Melanocyte of skin (primary cell): ENCODE measurements at places on chromosomes 5 and 9. TPM values are rescaled to one million over a fixed set of nuclear protein-coding genes. Genes with fewer than 3 reads are reported as not detected.

Gene OLFM1
- 14.9 and 22.7 TPM in 2 replicates for total RNA-seq

Gene PCDHA13
- total RNA-seq, result under 0.01 TPM in 2 replicates

Gene SPATA31A5
- not detected in 2 replicates for total RNA-seq

Gene CYLC2
- not detected in 2 replicates for total RNA-seq

Gene ORM2
- total RNA-seq, result not detected in 2 replicates

Gene LOX
- total RNA-seq, result 5.0 and 9.3 TPM in 2 replicates

Gene ENTPD2
- not detected in 2 replicates for total RNA-seq

Gene C5orf58
- total RNA-seq, result 4.6 TPM in 1 of 2 replicates, not detected in the other

Gene HSDL2
- 29.3 and 39.2 TPM in 2 replicates for total RNA-seq
